ENCODE measurements at places on chromosomes 2 and 18. TPM values are rescaled to one million over a fixed set of nuclear protein-coding genes. Genes with fewer than 3 reads are reported as not detected.

The CNTNAP5 gene
- total RNA-seq, result not detected

The ERFE gene
- not detected for total RNA-seq

The CFC1 gene
- not detected for total RNA-seq

The EFR3B gene
- 0.39 TPM for total RNA-seq

The CTIF gene
- 102 TPM for total RNA-seq

The KLHL30 gene
- total RNA-seq, result not detected

The NAT8 gene
- total RNA-seq, result not detected

The UGT1A7 gene
- 0.39 TPM for total RNA-seq

The ADD2 gene
- total RNA-seq, result not detected

The SERPINB2 gene
- 0.98 TPM for total RNA-seq

The BABAM2 gene
- total RNA-seq, result 23.6 TPM

The GNAL gene
- 0.43 TPM for total RNA-seq

The ZNF804A gene
- 0.22 TPM for total RNA-seq

The CDH19 gene
- not detected for total RNA-seq

The HMSD gene
- not detected for total RNA-seq

The KCNE4 gene
- 42.0 TPM for total RNA-seq

The REG3A gene
- not detected for total RNA-seq

The LINC00305 gene
- not detected for total RNA-seq

The CRYGC gene
- not detected for total RNA-seq

The TMEM169 gene
- not detected for total RNA-seq

The KLHL41 gene
- total RNA-seq, result 1.2 TPM

The IL1R2 gene
- total RNA-seq, result 3.1 TPM

The HOXD3 gene
- total RNA-seq, result not detected

The TEKT4 gene
- total RNA-seq, result not detected

The DSC2 gene
- total RNA-seq, result 69.5 TPM

The NT5DC4 gene
- total RNA-seq, result not detected

The FKBP1B gene
- total RNA-seq, result 41.6 TPM

The RTP5 gene
- total RNA-seq, result not detected

The PCGF1 gene
- 22.9 TPM for total RNA-seq

The RTKN gene
- 119 TPM for total RNA-seq

The PLGLB2 gene
- 0.76 TPM for total RNA-seq

The MYOM1 gene
- 1.6 TPM for total RNA-seq

The GALNT14 gene
- not detected for total RNA-seq

The CCDC74B gene
- total RNA-seq, result 4.7 TPM

The TCF23 gene
- total RNA-seq, result not detected

The LCT gene
- total RNA-seq, result not detected

The ALK gene
- under 0.01 TPM for total RNA-seq

The LDAH gene
- 14.9 TPM for total RNA-seq

The LIMS4 gene
- total RNA-seq, result 4.0 TPM

The IL36G gene
- total RNA-seq, result not detected

The SH3RF3 gene
- total RNA-seq, result not detected

The ANKRD62 gene
- not detected for total RNA-seq

The KHK gene
- total RNA-seq, result not detected

The HOXD9 gene
- total RNA-seq, result not detected

The SLC39A6 gene
- total RNA-seq, result 54.3 TPM

The MYL1 gene
- not detected for total RNA-seq

The CTLA4 gene
- not detected for total RNA-seq

The CCDC68 gene
- 0.43 TPM for total RNA-seq

The CAB39 gene
- 65.2 TPM for total RNA-seq

The SNTG2 gene
- not detected for total RNA-seq

The TMEM247 gene
- total RNA-seq, result not detected

The TUBA3E gene
- total RNA-seq, result 0.22 TPM

The ESPNL gene
- total RNA-seq, result 7.5 TPM

The GFPT1 gene
- total RNA-seq, result 34.9 TPM

The ABHD1 gene
- not detected for total RNA-seq

The WNT10A gene
- 0.11 TPM for total RNA-seq

The RAPGEF4 gene
- 1.3 TPM for total RNA-seq

The FAP gene
- 62.0 TPM for total RNA-seq

Measured in placental epithelial cell (primary cell).